ENCODE measurements at places on chromosomes 12 and 14.

- DNase-seq = no peak
These were observed 521.2 kb downstream of the AACS start for GRCh38 chr12:125586441-125586840.

DNA sequence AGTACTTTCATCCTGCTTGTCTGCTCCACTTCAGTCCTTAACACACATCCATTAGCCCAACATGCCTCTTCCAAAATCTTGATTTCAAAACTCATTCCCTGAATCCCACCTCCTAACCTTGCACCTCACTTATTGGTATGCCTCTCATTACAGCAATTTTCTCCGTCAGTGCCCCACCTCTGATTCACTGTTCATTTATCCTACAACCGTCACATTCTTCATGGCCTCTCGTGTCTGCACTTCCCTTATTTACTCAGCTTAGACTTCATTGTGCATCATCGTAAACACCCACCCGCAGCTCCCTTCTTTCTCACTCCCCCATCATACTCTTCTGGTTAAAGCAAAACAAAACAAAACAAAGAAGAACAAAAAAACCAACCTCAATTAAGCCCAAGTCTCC lies 160.6 kb upstream of the HMGA2 start:
- no peak for DNase-seq

DNA sequence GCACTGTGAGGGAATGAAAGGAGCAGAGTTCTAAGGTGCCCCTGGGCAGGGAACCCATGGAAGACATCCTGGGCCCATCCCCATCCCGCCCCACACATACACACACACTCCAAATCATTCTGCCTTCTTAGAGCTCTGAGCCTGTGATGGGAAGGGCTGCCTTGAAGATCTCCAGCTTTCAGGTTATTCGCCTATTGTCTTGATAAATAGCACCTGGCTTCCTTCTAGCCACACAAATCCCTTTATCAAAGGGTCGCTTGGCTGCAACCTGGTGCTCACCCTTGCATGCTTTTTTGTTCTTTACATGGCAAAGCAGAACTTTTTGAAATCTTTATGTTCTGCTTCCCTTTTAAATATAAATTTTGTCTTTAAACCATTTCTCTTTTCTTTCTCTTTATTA lies 112.2 kb upstream of the TMTC1 start:
- DNase-seq = peak; percentile 11

DNA sequence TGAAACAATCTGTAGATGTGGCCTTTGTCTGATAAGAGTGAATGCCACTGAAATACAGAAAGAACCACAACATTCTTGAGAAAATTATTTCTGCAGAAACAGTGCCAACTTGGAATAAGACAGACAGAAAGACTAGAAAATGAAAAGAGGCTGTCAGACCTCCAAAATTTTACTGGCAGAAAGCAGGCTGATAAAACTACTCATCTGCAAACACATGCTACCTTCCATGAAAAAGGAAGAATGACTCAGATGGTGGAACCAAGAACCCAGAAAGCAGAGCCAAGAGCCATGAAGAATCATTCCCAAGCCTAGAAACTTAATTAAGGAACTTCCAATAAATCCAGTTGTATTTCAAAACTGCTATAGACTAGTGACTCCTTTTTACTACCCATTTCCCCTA lies 31.9 kb upstream of the OSBPL8 start:
- no peak for DNase-seq

GRCh38 chr12:109728921-109729320 lies 15.3 kb downstream of the FAM222A start:
- DNase-seq = no peak

- DNase-seq = no peak
These were observed 755.4 kb upstream of the MDGA2 start for GRCh38 chr14:48430805-48431204.

GRCh38 chr14:94284221-94284620 lies 8.8 kb downstream of the SERPINA10 start:
- DNase-seq = no peak

DNA sequence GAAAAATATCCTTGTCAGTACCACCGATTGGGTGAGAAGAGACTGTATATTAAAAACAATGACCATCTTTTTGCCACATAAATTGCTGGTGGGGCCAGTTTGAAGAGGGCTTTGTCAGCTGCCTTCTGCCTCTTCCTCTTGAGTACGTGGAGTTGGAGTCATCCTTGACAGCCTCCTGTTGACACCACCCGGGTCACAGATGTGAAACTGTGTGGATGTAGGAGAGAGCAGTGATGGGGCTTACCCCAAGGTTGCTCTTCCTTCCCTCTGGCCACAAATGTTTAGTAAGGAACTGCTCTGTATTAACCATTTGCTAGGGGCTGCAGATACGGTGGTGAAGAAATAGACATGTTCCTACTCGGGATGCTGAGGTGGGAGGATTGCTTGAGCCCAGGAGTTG lies 12.2 kb downstream of the PTPN11 start:
- DNase-seq = no peak

- no peak for DNase-seq
These were observed 118.1 kb upstream of the SLC38A2 start for GRCh38 chr12:46490635-46491034.

All from iPS-NIHi11 (cell line).